NCI-H774 (cell line): ENCODE measurements at places on chromosomes 7 and 10.

GRCh38 chr10:19421674-19422073 lies 373.1 kb downstream of the MALRD1 start:
- DNase-seq, result no peak

DNA sequence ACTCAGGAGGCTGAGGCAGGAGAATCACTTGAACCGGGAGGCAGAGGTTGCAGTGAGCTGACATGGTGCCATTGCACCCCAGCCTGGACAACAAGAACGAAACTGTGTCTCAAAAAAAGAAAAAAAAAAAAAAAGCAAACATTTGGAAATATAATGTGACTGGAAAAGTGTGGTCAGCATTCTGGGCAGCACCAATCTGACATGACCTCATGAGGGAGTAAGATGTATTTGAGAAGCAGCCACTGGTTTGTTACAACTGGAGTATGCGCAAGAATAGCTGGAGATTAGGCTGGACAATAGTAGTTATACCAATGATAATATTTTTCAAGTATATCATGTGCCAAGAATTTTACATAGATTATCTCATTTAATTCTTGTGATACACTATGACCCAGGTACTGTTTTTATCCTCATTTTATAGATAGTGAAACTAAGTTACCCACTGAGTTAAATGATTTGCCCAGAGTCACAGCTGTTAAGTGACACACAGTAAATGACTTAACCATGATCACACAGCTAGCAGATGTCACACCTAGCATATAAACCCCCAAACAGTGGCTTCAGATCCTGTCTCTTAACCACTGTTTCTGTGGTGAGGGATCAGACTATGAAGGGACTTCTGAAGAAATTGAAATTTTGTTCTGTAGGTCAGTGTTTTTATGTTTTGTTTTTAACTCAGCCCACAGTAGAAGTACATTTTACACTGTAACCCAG lies 11.1 kb downstream of the MCU start:
- no peak for DNase-seq

GRCh38 chr10:42877496-42878030 lies 95.0 kb downstream of the BMS1 start:
- no peak for DNase-seq

- no peak for DNase-seq
These were observed 723.4 kb downstream of the PHTF2 start for GRCh38 chr7:78521961-78522360.

DNA sequence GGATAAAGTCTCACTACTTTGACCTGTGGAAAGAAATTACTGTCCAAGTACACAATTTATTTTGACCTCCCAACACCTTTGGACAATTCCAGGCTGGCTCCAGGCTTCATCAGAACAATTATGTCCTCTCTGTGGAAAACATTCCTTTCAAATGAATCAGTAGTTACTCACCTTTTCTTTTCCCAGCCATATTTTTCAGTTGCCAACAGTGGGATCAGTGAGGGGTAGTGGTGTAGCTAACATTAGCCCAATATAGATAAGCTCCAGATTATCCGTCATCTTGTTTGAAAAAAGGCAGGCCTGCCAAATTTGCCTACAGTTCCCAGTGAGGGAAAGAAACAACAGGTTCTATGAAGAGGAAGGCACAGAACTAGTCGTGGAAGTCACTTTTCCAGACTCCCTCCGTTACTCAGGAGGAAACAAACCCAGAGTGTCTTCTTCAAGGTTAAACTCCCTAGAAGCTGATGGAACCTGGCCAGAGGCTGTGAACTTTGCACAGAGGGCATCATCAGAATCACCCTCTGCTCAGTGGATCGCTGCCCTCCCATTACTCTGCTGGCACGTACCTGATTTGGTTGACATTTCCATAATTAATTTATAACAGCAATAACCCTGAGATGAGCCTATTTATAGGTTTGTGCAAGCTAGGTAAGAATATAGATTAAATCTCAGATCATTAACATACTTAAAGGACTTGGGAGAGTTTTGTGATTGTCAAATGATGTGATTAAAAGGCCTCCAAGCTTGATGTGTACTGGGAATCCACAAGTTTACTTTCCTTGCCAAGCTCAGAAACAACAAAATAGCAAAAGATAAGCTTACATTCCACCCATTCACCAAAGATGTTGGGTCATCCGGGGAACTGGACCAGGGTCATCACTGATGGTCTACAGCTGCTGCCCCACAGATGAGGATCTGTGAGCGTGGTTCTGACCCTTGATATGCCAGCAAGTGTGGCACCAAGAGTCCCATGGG lies 654.6 kb upstream of the GALNT17 start:
- DNase-seq, result no peak

- DNase-seq, result no peak
These were observed 11.7 kb upstream of the CALML3 start for GRCh38 chr10:5512881-5513612.

DNA sequence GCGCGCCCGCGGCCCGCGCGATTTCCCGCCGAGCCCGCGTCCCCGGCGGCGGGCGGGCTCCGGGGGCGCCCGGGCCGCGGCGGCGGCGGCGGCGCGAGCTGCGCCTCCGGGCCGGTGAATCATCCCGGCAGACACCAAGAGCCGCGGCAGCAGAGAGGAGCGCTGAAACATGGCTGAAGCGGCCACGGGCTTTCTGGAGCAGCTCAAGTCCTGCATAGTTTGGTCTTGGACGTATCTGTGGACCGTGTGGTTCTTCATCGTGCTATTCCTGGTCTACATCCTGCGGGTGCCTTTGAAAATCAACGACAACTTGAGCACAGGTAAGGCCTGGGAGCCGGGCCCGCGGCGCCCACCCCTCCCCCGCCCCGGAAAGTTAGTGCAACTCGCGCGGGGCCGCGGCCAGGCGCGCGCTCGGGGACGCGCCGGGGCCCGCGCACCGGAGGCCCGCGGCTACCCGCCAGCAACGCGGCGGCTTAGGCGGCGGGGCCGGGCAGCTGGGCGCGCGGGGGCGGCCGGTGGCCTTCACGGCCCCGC lies at the start of gene ST7:
TSS of gene ST7 (plus strand) at position 130 of the 534 bp plus-strand sequence. CDS start at position 170, 40 bp downstream.
- DNase-seq, result peak; percentile 52

GRCh38 chr7:142571581-142571980 lies 177.7 kb upstream of the PRSS1 start:
- DNase-seq, result no peak

- DNase-seq, result no peak
These were observed 102.4 kb downstream of the CFTR start for GRCh38 chr7:117582219-117582704.

DNA sequence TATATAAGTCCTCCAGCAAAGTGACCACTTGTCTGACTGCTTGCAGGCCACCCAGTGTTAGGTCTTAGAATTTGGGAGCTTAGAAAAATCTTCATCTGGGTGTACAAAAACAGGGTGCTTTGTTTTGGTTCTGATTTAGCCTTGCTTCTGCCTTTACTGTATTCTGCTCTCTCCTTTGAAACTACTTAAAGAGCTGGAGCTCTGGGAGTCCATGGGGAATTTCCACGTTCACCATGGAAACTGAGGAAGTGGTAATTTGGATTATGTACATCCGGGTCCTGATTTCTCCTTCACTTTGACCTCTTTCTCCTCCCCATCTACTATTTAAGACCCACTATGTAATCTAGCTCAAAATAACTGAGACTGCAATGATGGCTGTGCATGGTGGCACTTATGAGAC lies 103.0 kb downstream of the JAZF1 start:
- DNase-seq, result no peak

DNA sequence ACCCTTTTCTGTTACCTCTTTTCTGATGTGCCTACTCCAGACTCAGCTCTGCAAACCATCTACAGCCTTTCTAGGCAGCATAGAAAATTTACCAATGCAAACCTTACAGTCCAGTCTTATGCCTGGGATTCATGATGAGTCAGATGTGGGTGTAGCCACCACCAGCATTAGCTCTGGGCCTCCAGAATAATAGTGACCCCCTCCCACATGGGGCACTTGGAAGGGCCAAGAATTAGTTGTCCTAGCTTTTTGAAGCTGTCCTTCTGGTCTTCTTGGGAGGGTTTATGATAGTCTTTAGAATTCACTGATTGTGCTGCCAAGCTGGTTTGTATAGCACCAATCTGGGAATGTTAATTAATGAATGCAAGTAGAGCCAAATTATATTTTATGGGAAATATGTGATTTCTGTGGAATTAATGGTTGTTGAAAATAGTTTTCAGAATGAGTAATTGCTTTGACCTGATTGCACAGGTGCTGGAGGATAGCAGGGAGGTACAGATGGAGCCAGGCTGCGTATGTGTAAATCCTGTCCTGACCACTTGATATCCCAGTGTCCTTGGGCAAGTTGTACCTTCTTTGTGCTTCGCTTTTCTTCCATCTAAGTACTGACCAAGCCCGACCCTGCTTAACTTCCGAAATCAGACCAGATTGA lies 94.8 kb downstream of the CPED1 start:
- no peak for DNase-seq

GRCh38 chr7:131921016-131921415 lies 364.6 kb upstream of the PODXL start:
- DNase-seq, result no peak

DNA sequence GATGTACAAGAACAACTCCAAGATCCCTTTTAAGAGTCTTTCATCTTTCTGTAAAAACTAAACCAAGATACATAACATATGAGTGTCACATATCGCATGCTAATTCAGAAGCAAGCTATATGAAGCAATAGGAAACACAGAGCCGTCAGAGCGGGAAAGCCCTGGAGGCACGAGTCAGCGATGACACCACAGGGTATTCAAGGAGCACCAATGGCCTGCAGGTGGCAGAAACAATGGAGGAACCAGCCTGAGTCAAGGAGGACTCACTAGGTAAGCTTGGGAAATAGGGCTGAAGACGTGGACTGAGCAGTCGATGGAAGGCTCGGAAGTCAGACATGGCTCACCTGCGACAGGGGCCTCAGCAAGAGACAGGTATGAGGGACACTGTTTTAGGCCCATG lies 214.4 kb downstream of the FAM107B start:
- DNase-seq, result no peak

DNA sequence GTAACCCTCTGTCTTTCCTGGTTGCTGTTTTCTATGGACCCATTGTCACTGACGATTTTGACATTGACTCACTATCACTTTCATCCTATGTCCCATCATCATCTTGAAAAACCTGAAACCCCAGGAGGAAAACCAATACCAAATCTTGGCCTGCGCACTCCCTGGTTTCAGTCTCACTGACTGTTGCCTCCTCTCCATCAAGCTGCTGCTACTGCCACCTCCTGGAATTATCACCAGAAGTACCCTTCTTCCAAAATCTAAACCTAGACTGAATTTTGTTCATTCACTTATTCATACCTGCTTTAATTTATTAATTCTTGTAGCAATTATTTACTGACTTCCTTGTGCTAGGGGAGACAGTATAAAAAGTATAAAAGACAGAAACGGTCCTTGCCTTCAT lies 44.5 kb upstream of the ACBD5 start:
- DNase-seq, result no peak

GRCh38 chr7:106056513-106057203 lies 55.5 kb downstream of the SYPL1 start:
- peak; percentile 58 for DNase-seq

DNA sequence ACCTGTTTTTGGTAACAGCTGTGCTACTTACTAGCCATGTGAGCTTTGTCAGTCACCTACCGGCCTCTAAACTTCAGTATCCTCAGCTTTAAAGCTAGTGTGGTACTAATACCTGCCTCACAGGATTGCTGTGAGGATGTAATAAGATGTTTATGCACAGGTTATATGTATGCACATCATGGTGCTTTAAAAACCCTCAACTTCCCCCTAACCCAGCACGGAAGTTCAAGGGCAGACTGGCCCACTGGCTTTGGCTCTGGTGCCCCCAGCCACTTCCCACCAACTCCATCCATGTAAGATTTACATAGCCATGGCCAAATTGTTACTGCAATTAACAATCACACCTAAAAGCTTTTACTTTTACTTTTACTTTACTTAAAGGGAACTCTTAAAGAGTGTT lies 676.0 kb upstream of the GALNT17 start:
- DNase-seq, result no peak

DNA sequence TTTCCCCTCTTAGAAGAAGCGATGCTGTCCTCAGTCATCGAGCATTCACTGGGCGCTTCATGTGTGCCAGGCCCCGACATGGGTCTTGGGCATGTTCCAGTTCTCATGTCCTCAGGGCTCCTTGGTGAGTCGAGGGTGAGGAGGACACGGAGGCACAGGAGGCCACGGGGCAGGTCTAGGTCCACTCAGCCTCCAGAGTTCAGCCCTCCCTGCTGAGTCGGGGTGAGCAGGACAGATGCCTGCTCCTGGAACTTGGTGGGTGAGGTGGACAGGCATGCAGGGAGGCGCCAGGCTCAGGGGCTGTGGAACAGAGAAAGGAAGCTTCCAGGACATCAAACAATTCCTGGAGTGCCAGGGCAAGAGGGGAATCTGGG lies 87.4 kb downstream of the BMS1 start:
- DNase-seq, result no peak

DNA sequence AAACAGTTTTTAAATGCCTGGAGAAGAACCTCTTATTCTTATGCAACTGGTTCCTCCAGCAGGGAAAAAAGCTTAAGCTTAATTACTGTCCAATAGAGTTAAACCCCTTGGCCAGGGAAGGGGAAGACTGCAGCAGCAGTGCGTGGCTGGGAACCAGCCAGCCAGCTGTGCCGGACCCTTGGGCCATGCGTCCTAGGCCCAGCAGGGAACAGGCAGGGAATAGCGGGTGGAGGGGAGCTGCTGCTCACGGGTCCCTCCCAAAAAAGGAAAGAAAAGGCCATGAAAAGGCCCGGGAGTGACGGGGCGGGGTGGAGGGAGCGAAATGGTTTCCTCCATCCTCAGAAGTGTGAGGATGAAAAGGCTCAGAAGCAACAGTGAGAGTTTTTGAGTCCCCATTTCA lies 35.2 kb upstream of the HECW1 start:
- no peak for DNase-seq

DNA sequence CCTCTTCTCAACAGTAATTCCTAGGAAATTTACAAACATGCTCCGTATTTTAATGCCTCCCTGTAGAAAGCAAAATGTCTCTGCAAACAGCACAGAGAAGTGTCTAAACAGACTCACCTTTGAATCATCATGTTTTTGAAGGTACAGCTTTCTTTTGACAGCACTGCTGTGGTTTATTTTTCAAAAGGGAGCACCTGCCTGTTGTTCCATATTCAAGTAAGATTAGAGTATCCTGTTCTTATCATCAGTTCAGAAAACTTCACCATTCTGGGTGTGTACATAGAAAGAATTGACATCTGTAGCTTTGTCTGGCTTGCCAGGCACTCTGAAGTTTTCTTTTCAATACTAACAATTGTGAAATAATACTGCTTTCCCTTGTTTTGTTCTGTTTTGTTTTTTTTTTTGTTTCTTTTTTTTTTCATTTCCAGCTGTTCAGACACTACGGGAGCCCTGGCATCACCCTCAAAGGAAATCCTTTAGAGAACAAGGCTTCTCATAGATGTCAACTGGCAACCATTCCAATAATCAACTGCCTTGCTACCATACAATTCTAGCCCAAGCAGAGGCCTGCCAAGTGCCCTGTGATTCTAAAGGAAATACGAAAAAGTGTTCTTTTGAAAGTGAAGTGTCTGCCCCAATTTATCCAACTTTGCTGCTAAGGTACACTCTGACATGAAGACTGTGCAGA lies 275.9 kb downstream of the PRPF18 start:
- DNase-seq, result no peak

DNA sequence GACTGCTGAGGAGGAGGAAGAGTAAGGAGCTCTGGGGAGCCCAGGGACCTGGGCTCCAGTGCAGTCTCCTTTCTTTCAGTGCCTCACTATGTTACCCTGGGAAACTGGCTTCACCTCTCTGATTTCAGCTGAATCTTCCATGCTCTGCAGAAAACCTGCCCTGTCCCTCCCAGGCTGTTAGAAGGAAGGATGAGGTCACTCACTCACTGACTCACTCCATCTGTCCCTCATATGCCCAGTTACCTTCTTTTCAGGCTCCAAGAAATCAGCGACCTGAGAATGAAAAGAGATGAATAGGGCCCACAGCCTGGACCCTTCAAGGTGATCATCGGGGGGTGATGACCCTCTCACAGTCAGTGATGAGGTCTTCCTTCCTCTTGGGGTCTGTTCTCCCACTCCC lies 481 bp downstream of the SFTPA2 start:
- DNase-seq, result no peak
